ENCODE measurements at places on chromosomes 2 and 18.

DNA sequence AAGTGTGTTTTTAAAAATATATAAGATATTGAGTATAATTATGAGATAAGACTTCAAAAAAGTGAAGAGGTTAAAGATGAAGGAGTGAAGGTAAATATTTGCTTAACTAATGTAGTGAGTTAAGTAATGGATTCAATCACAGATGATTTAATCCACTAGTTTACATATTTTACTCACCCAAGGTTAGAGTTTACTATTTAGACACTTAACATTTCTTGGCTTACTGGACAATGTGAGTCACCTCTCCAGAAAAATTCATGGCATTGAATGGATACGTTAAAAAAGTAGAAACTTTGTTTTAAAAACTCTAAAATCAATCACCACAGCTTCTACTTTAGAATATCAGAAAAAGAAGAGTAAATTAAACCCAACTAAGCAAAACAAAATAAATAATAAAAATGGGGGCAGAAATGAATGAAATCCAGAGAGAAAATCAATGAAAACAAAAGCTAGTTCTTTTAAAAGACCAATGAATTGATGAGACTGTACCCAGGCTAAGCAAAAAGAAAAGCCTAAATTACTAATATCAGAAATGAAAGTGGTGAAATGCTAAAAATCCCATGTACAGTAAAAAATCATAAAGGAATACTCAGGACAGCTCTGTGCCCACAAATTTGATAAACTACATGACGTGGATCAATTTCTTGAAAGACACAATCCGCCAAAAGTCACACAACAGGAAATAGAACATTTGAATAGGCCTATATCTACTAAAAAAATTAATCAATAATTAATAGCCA, 1.9 kb upstream of the HMSD start:
- no peak for DNase-seq

- DNase-seq: no peak
Observed at GRCh38 chr2:133092571-133092970, 422.6 kb upstream of the LYPD1 start.

DNA sequence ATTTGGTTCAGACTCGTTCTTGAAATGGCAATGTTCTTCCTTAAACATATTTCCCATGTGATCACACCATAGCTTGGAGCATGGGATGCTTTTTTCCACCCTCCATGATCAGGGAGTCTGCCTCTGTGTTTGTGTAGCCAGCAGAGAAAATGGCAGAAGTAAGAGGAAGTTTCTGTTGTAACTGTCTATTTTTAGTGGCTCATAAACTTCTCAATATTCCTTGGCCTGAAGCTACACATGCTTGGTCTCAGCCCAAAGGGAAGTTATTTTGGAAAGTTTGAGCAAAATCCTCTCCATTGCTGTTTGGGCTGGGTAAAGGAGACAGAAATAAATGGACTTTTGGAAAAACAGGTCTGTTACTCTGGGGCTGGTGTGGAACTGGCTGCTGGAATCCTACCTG, 33.4 kb upstream of the ITGA6 start:
- no peak for DNase-seq

- DNase-seq: no peak
Observed at GRCh38 chr2:58803192-58803591, 562.1 kb upstream of the FANCL start.

DNA sequence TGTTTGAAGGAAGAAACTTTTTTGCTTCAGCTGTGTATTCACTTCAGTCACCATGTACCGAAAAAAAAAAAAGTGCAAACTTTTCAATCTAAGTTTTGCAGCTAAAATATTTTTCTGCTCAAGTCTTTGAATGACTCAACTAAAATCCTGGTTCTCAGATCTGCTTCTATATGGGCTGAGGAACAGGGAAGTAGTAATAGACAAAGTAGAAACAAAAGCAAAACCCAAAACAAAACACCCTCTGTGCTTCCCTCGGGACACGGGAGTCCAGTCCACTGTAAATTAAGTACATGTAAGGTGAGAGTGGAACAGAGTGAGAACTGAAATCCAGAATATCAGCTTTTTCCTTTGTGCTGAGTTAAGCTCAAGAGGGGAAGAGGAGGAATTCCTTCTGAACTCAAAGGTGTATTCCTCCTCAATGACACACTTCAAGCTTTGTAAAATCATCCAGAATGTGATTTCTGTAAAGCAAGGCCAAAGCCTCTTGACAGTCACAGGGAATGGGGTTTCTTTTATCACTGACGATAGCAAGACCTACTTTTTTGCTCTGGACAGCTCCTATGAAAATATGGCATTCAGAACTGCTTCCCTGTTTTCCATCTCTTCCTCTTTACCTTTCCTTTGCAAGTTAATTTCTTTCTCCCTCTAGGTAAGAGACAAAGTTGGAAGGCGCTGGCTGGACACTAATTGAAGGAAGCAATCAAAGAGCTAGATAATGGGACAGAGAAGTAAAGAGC, 433.5 kb upstream of the MMADHC start:
- no peak for DNase-seq

DNA sequence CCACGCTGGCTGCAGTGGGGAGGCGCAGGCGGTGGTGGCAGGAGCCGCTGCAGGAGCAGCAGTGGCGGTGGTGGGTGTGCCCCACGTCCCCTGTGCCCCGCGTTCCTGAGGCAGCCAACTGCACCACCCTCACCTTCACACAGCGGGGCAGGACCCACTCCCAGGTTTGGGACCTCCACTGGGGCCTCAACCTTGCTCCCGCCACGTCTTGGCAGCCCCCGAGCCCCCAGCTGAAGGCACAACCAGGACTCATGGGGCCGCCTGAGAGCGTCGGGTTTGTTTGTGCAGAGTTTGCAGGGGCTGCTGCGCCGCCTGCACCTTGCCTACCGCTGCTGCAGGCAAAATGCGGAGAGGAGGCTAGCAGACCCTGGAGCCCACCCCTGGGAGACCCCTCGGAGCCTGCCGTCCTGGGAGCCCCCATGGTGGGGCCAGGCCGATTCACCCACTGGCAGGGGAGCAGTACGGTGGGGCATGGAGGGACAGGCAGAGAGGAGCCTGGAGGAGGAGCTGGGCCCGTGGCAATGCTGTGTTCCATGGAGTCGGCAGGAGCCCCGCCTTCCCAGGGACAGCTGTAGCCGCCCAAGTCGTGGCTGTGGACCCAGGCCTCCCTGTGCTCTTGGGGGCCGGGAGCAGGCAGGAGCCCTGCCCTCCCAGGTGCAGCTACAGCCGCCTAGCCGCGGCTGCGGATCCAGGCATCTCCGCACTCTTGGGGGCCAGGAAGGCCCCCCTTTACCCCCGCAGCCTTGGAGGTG, 14.7 kb upstream of the EML6 start:
- DNase-seq: no peak

DNA sequence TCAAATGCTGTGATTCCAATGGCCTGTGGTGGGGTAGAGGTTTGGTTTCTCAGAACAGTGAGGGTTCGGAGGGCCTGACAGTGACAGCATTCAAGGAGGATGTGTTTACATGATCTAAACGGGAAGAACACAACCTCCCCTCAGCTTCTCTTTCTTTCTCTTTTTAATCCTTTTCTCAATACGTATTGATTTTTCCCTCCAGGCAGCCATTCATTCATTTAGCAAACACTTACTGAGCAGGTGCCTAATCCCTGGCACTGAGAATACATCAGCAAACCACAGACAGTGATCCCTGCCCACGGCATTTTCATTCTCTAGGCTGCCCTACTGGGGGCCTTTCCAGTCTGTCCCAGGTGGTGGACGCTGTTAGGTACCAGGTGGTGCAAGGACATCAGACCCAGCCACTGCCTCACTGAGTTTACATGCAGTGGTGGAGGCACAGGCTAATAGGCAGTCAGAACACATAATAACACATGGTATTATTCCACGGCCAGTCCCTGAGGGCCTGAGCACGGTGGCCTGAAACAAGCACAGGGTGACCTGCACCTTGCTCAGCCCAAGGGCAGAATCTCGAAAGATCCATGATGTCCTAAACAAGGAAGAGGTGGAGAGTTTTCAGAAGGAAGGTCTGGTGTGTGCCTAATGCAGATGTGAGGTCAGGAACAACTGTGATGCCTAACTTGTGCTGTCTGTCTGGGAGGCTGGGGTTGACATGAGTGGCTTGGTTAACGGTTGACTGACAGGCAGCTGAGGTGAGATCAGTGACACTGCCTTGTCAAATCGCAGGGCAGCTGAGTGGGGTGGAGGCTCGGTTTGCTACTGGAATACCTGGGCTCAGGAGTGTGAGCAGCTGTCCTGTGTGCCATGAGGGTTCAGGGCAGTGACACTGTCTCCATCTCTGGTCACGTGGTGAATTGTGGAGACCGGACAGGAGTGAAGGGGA, 785.5 kb upstream of the HS6ST1 start:
- no peak for DNase-seq

DNA sequence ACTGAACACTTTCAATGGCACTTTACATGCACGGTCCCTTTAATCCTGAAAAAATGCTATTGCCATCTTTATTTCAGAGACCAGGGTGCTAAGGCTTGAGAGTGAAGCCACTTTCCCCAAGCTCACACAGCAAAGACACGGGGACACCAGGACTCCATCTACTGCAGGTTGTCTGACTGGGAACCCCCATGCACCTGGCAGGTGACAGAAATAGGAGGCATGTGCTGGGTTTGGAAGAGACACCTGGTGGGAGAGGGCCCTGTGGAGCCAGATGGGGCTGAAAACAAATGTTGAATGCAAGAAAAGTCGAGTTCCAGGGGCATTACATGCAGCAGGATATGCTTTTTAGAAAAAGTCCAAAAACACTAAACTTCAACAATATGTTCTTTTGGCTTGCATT, 5.2 kb upstream of the EHD3 start:
- DNase-seq: no peak

GRCh38 chr2:67156796-67157195, 240.3 kb upstream of the ETAA1 start:
- no peak for DNase-seq

- DNase-seq: no peak
Observed at GRCh38 chr18:524466-524865, 24.0 kb upstream of the COLEC12 start.

DNA sequence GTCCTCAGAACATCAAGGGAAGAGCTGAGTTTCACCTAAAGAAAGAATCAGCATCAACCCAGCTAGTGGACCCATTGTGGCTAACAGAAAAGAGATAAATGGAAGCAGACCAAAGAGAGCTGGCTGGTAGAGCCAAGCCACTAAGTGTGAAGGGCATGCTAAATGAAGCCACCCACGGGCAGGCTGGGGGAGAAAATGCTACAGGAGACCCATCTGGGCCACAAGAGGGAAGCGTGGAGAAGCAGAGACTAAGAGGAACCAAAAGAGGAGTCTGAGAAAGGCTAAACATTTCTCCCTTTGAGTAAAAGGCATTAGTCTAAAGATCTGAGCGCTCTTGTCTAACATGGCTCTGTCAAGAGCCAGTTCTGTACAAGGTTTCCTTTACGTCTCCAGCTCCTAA, 15.8 kb downstream of the CWC22 start:
- DNase-seq: peak; percentile 7

- no peak for DNase-seq
Observed at GRCh38 chr2:15553951-15554350, 7.2 kb downstream of the NBAS start.

- DNase-seq: no peak
Observed at GRCh38 chr2:232857158-232857563, 12.9 kb upstream of the SNORC start.

DNA sequence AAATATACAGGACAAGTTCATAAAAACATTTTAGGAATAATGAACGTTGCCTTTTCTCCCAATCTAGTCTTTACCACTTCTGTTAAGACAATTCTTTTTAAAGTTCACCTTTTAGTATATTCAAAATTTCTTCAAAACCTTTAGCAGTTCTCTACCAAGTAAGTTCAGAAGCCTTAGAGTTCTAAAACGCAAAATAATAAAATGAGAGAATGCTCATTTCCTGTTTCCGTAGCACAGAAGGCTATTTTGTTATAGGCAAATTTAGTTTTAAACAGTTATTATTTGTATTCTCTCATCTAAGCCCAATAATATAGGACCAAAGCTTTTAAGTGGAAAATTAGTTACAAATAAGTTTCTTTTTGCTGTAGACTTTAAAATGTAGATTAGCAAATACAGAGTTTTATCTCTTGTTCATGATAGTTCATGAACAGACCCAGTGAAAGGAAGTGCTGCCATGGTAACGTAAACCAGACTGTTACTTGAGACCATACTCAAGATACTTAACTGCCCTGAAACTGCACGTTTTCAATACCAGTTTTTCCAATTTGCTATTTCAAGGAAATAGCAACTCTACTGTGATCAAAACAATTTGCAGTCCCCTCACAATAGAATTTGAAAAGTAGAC, 173.1 kb upstream of the STON1 start:
- no peak for DNase-seq

DNA sequence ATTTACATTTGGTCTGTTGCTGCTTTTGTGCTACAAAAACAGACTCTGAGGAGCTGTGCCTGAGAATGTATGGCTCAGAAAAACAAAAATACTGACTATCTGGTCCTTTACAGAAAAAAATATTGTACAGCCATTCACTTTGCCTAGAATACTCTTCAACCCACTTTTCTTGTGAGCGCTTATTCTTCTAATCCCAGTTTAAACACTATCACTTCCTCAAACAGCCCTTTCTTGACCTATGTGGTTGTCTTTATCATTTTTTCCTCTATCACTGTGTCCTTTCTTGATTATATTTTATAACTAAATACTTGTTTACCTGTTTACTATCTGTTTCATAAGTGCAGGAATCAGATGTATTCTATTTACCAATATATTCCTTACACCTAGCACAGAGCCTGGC, 33.5 kb downstream of the CUL3 start:
- DNase-seq: no peak

GRCh38 chr2:45439788-45440773, 171.0 kb downstream of the SRBD1 start:
- DNase-seq: no peak

DNA sequence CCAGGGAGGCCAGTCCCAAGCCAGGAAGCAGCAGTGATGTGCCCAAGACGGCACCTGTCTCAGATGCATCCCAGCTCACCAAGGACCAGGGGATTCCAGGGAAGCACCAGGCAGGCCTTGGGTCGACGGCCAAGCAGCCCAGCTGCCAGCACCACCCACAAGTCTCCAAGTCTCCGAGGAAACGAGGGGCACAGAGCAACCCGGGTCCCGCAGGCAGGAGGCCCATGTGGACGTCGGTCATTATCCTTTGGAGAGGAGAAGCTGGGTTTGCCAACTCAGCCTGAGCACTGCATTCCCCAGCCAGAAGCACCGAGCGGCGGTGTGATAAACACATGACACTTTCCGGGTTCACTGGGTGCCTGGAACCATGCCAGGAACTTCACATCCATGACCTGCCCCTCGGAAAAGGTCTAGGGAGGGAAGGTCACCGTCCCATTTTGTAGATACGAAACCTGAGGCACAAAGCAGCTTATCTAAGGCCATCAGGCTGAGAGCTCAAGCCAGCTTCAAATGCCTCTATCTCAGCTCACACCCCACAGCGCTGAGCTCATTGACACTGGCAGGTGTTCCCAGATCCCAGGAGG, 104.5 kb downstream of the ZNF516 start:
- no peak for DNase-seq

Data from activated CD4-positive, alpha-beta T cell treated with anti-CD3 and anti-CD28 coated beads for 48 hours (primary cell).